RPMI8226 (cell line): ENCODE measurements at places on chromosomes 3 and 15.

DNA sequence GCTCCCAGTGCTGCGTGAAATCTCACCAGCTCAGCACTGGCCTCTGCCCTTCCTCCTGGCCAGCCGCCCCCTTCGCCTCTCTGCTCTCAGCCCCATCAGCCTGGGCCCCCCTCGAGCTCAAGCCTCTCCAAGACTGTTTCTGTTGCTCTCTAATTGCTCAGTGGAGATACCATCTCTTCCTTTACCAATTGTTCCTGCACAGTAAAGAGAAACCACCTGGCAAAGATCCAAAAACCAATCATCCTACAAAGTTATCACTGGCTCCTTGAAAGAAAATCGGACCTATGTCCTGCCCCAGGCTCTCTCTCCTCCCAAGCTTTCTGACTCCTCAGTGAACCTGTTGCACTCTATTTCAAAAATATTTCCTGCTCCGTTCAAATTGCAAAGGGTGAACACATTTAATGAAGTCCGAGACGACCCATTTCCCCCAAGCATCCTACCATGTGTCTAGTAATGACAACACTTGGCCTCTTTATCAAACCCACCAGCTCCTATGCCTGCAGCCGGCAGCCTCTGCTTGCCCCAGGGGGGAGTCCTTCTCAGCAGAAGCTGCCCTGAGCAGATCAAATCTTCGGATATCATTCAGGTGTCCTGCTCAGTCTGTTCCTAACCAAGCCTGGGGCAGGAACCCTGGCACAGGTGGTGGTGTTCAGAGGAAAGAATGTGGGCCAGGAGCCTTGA is 53.7 kb upstream of the FAM174B start:
- peak; percentile 16 for DNase-seq

DNA sequence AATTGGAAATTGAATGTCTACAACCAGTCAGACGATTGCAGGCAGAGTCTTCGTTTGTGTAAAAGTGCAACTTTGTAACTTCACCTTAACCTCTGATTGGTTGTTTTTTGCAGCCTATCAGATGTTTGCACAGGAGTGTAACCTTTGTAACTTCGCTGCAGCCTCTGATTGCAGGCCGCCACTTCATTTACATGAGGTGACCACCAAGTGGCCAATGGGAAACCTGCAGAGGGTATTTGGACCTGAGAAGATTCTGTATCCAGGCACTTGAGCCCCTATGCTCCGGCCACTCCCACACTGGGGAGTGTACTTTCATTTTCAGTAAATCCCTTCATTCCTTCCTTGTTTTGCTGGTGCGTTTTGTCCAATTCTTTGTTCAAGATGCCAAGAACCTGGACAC is 68.1 kb upstream of the PFN2 start:
- DNase-seq, result peak; percentile 34

GRCh38 chr3:50264383-50264963 is 4.5 kb upstream of the SEMA3B start:
- DNase-seq, result no peak

DNA sequence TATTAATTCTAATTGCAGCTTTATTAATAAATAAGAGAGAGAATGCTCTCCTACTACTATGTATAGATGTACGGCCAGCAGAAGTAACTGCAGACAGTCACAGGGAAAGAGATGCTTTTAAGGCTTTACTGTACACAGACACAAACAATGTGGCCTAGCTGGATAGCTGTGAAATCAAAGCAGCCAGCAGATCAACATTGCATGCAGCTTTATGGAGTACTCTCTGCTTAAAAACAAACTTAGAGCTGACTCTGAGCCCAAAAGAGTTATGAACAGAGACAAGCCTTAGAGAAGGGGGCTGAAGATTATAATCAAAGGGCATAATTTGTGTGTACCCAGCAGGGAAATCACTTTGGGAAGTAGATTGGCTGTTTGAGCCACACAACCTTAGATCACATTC is 47.2 kb downstream of the CADM2 start:
- no peak for DNase-seq

DNA sequence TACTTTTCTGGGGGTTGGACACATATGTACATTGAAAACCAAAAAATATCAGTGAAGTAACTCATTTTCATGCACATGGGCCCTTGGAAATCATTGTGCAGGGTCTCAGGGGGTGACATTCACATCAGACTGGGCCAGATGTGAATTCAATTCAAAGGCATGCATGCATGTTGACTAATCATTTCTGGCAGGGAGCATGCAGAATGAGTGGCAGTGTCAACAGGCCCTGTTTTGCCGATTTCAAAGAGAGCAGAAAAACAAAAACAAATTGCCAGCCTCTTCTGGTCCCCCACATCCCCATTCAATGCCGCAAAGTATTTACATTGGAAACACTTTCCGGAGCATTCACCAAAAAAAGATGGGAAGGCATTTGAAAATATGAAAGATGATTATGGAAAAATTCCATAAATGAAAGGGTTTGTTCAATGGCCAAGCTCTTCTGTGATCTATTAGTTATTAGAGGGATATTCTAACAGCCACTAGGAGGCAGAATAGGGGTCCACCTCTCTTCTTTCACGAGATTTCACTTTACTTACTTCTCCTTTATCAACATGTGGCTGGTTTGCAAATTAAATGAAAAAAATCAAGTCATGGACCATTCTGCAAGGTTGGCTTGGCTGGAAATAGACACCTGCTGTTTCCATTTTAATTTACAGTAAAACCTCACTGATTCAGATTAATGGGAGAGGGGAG is 119.9 kb upstream of the FEZF2 start:
- no peak for DNase-seq

- DNase-seq, result no peak
Observed at GRCh38 chr3:191385101-191385500, 54.8 kb upstream of the UTS2B start.

DNA sequence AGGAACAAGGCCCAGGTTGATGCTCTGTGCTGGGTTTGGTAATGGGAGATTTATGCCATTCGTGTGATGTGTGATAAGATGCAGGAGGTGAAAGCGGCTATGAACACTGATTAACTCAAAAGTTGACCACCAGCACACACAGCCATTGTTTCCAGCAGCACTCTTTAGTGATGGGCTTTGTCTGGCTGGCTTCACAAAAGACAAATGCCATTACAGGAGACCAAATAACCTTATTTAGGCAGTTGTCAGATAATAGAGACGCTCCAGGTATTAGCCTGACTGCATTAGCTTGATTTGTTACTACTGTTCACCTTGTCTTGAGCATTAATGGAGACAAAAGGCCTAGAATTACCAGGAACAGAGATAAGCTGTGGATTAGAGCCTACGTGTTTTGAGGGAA is 5.1 kb downstream of the HESX1 start:
- no peak for DNase-seq

DNA sequence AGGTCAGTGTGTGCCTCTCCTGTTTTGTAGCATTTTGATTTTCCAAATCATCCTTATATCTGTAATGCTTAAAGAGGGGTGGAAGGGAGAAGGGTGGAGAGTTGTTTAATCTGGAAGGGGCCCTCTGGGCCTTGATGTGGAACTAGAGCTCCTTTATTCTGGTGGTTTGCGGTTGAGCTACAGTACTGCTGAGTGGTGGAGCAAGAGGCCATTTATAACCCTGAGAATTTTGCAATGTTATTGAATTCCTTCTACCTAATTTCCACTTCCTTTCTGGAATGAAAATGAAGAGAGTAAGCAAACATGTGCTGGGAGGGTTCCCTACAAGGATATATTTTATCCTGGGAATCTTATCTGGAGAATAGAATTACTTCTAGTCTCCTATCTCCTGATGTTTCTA is 35.3 kb upstream of the TUBGCP5 start:
- peak; percentile 65 for DNase-seq

GRCh38 chr15:41511899-41512369 is 1.7 kb downstream of the LTK start:
- no peak for DNase-seq
